SJSA1 (cell line): ENCODE measurements at places on chromosomes 1 and 21. TPM values are rescaled to one million over a fixed set of nuclear protein-coding genes. Genes with fewer than 3 reads are reported as not detected.
A peak's percentile ranks its signal among the peaks of the same experiment; 100 is the strongest.

DNA sequence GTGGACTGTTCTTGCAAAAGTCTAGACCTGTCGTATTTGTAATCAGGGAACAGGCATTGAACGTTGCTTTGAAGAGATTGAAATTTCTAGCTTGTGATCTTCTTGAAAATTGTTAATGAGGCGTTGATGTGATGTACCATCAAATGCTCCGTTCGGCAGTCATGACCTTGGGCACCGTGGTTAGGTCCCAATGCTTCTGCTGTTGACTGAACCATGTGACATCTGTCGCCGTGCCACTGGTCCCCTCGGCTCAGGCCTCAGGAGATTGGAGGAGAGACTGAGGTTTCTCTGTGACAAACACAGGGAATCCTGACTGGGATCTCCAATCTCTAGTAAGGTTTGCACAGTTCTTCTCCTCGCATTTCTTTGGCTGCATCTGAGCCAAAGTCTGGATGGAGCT is 18.1 kb upstream of the KCNAB2 start:
- DNase-seq = no peak

DNA sequence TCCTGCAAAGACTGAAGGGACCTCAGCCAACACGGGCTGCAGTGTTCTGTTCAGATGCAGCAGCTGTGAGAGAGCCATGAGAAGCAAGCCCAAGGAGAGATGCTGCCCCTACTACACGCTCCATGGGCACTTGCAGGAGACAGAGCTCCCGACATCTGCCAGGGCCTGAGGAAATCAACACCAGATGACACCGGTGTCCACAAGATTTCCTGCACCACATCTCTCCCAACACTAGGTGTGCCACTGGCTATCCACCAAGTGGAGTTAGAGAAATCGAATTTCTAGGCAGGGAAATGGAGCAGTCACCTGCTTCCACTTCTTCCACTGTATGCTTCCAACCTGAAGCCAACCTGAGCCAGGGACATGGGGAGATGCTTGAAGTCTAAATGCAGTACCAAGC is 445.3 kb downstream of the RWDD3 start:
- DNase-seq = no peak

DNA sequence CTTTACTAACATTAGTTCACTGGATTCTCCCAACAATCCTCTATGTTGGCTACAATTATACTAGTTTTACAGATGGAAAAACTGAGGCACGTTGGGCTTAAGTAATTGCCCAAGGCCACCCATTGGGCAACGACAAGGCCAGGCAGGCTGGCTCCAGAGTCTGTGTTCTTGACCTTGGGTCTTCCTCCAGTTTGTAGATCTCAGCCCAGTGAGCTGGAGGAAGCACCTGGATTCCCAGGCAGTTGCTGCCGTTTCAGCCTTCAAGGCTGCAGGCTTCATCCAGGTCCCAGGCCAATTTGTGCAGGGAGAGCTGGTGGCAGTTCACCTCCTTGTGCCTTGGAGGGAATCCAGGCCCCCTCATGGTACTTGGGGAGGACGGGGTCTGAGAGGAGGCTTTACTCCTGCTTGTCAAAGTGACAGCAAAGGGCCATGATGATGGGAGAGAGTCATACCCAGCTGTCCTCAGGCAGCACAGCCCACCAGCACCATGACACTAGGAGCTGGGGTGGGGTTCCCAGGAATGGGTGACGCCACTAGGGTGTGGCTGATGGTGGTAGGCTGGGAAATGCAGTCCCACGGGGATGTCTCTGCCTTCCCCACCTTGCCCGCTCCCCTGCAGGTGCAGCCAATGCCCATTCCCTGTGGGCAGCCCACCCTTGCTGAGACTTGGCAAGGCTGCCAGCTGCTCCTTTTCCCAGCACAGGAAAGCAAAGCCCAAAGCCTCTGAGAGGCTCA is 27.1 kb downstream of the PKP1 start:
- DNase-seq = no peak

- no peak for DNase-seq
These were observed 4.8 kb downstream of the UBQLN4 start for GRCh38 chr1:156048663-156049258.

DNA sequence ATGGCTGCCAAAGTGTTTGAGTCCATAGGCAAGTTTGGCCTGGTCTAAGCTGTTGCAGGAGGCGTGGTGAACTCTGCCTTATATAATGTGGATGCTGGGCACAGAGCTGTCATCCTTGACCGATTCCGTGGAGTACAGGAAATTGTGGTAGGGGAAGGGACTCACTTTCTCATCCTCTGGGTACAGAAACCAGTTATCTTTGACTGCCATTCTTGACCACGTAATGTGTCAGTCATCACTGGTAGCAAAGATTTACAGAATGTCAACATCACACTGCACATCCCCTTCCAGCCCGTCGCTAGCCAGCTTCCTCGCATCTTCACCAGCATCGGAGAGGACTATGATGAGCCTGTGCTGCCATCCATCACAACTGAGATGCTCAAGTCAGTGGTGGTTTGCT is 215.8 kb upstream of the JUN start:
- DNase-seq = no peak

GRCh38 chr1:61170328-61171238 is 88.2 kb downstream of the NFIA start:
- DNase-seq = no peak

GRCh38 chr1:93025572-93025971 is 53.5 kb upstream of the MTF2 start:
- DNase-seq = no peak

DNA sequence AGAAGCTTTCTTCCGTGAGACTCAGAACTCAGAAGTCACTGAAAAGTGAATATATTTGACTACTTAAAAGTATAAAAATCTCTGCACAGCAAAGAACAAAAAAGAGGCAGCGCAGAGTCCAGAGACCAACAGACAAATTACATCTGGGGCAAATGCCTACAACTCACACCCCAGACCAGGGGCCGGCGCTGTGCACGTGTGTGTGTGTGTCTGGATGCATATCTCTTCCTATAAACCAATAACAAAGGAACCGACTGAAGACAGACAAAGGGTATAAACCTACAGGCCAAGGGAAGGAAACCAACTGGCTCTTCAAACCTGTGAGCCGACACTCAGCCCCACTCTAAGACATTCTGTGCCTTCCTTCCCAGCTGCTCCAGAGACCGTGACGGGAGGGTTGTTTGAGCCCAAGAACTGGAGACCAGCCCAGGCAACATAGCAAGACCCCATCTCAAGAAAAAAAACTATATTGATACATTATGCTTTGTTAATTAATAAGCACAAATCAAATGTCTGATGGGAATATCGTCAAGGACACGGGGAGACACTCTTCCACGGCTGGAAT is 18.8 kb downstream of the WNT9A start:
- DNase-seq = no peak

- no peak for DNase-seq
These were observed 91.4 kb downstream of the HMCN1 start for GRCh38 chr1:185825556-185825955.

DNA sequence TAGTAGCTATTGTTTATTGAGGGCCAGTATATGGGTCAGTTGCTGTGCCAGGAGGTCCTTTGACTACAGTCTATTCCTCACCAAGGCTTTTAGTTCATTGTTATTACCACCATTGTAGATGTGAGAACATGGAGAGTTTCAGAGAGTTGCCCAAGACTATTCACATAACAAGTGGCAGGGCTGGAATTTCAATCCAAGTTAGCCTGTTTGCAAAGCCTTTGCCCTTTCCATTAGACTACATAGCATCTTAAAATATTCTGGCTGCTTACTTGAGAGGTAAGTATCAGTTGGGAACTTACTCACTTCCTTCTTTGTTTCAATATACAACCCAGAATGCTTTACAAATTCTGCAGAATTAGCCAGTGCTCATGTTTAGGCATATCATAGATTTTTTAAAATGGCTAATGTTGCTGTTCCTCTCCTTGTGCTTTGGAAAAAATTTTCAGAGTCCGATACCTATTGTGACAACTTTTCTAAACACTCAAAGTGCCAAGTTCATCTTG is 141.2 kb downstream of the FGGY start:
- no peak for DNase-seq

DNA sequence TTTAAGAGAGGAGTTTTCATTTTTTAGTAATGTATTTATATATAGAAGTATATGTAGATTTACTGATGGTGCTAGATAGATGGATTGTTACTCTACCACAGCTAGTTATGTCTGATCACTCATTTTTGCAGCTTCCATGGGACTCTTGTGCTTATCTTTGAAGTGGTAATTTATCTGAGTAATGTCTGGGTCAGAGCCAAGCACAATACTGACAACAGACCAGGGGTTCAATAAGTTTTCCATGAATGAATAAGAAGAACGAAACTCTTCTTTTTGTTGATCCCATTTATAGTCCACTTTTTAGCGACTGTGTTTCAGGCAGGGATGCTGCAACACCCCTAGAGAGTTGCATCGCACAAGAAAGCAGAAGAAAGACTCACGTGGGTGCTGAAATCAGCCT is 935.2 kb downstream of the PLA2G4A start:
- no peak for DNase-seq

GRCh38 chr21:45534636-45535331 is 7.5 kb downstream of the SLC19A1 start:
- no peak for DNase-seq

DNA sequence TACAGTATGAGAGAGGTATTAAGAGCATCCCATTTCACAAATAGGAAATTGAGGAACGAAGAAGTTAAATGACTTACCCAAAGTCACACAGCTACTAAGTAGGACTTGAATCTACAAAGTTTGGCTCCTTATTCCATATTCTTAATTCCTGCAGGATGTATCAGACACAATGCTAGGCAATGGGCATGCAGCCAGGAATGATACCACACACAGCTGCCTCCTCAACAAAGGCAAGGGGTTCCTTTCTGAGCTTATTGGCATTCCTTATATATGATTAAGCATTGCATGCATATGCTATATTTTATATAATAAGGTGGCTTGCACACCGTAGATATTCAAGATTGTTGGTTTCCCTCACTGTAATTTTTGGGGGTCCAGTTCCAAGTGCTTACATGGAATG is 34.2 kb upstream of the JUN start:
- DNase-seq = peak; percentile 96

GRCh38 chr1:204463125-204464060 is 31.2 kb downstream of the PIK3C2B start:
- DNase-seq = no peak

DNA sequence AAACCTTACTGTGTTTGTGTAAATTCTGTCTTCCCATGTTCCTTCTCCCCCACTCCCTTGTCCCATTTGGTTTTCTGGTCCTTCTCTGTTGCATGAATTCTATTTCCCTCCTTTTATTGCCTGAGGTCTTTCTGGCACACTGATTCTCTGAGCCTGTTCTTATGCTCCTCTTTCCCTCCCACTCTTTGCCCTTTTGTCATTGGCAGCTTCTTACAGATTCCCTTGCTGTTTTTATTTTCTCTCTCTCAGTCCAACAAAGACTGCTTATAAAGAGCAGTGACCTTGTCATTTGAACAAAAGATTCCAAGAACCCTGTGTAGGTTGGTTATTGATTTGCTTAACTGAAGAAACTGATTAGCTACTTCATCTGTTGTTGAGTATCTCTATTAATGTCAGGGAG is 49.7 kb downstream of the GPR52 start:
- no peak for DNase-seq

- DNase-seq = no peak
These were observed 27.1 kb upstream of the EPHB2 start for GRCh38 chr1:22683547-22683946.

DNA sequence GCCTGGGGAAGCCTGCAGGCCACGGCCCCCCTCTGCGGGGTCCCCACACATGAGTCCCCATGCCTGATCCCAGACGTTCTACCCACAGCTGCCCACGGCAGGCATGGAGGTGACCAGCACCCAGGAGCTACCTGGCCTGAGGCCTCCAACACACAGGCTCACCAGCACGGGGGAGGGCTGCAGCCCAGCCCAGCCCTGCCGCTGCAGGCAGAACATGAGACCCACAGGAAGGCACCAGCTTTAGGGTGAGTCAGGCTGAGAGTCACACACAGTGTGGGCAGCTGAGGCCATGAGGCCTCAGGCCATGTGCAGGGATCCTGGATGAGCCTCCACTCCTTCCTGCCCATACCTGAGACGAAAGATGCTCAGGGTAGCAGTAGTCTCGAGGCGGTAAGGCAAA is 121.1 kb downstream of the PSMG1 start:
- no peak for DNase-seq

GRCh38 chr1:164772635-164773034 is 213.7 kb downstream of the PBX1 start:
- peak; percentile 92 for DNase-seq

GRCh38 chr1:245059806-245060424 is 94.9 kb upstream of the KIF26B start:
- DNase-seq = no peak

TMOD4 gene
- total RNA-seq = 1.2 TPM in 1 of 2 replicates, not detected in the other

C8A gene
- total RNA-seq = not detected in 2 replicates

WLS gene
- total RNA-seq = 18.6 and 26.7 TPM in 2 replicates

REN gene
- not detected in 2 replicates for total RNA-seq

CFH gene
- total RNA-seq = 75.4 and 85.4 TPM in 2 replicates
